GM12891 (cell line): ENCODE measurements at places on chromosomes 6 and 20.

- DNase-seq = no peak
Observed at GRCh38 chr6:7390226-7390878, 744 bp downstream of the RIOK1 start.

DNA sequence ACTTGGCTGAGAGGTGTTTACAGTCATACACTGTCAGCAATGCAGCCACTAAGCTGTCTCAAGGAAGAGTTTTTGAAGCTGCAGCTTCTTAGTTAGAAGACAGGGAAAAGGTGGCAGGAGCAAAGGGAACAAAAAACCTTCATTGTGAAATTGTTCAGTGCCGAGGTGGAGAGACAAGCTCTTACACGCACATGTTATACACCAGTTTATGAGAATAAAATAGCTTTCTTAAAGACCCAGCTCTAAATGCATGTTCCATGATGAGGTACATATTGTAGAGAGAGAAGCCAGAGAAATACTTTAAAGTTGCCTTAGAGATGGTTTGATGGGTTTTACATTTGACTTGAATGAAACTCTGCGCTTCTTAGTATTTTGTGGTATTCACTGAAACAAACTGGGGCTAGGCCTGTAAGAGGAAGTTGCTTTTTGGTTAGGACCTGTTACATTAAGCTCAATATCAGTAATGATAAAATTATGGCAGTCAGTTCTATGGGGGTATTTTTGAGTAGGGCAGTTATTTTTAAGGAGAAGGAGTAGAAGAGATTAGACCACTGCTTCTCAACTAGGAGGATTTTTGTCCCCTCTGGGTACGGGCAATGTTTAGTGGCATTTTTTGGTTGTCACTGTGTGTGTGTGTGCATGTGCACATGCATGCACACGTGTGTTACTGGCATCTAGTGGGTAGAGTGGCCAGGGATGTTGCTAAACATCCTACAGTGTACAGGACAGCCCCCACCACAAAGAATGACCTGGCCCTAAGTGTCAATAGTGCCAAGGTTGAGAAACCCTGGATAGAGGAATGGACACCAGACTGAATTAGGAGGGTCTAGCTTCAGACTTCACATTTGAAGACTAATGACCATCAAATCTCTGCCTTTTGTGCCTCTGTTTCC is 9.8 kb downstream of the NEDD9 start:
- no peak for DNase-seq

GRCh38 chr20:40900666-40901215 is 127.9 kb upstream of the TOP1 start:
- DNase-seq = no peak

DNA sequence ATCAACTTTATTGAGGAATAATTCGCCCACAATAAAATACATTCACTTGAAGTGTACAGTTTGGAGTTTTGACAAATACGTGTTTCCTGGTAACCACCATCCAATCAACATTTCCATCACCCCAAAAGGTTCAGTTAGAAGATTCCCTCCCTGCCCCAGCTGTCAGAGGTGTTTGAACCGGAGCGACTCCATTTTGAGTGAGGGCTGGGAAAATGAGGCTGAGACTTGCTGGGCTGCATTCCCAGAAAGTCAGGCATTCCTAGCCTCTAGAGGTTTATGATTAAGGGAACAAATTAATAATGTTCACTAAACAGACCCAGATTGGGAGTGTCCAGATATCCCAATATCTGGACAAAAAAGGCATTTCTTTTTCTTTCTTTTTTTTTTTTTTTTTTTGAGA is 33.0 kb upstream of the BLCAP start:
- DNase-seq = no peak

DNA sequence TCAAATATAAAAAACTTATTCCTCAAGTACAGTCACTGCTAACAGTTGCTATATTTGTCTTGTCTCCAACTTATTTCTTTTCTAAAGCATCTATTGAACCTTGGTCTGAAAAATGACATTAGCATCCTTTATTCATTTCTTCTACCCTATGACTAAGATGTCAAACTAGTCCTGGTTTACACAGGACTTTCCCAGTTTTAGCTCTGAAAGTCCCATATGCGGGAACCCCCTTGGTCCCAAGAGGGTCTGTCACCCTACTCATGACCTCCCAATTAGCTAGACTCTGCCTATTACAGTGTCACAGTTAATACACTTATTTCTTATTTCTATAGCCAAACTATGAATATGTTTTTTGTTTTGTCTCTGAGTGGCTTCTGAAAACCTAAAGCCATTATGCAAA is 37.1 kb downstream of the PLEKHG1 start:
- DNase-seq = no peak

- DNase-seq = no peak
Observed at GRCh38 chr6:141988954-141989705, 143.6 kb upstream of the GJE1 start.

- DNase-seq = no peak
Observed at GRCh38 chr6:2197984-2198383, 47.4 kb downstream of the GMDS start.

GRCh38 chr6:6995328-6995727 is 112.4 kb upstream of the RREB1 start:
- DNase-seq = no peak

GRCh38 chr20:3670511-3670910 is 7.3 kb upstream of the GFRA4 start:
- DNase-seq = no peak

- peak; percentile 37 for DNase-seq
Observed at GRCh38 chr6:159692303-159693127, 526 bp downstream of the SOD2 start.

DNA sequence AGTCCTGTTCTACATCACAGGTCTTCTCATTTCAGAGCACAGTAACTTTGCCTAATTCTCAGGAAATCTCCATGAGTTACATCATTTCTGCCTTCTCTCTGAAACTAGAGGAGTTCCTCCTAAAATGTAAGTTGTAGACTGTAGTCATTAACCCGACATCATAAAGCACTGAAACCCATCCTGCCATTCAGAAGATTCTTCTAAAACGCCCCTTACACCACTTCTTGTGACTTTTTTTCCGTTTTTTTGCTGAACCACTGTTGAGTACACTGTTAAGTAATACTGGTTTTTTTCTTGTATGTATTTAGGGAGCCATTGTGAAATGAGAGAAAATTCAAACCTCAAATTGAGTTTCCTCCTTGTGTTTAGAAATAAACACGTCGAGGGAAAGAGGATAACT is 117.3 kb downstream of the MAP3K4 start:
- no peak for DNase-seq

DNA sequence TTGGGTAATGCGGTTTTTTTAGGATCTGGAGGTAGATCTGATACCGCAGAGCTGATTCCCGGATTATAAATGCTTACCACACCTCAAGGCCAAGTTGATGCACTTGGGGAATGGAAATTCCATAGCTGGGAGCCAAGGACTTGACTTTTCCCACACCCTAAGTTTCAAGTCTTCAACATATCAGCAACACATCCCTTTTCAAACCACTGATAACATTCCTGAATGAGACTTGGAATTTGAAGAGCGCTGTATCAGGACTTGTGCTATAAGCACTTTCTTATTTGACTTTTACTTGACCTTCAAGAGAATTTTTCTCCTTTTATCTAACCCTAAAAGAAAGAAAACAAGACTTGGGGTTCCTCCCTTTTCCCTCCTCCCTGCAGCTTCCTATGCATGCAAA is 90.6 kb upstream of the NAA20 start:
- no peak for DNase-seq

GRCh38 chr20:19929012-19929360 is 88.2 kb upstream of the NAA20 start:
- DNase-seq = no peak

- no peak for DNase-seq
Observed at GRCh38 chr6:143964674-143965081, 43.4 kb downstream of the PLAGL1 start.

- no peak for DNase-seq
Observed at GRCh38 chr6:137787016-137787415, 80.0 kb upstream of the TNFAIP3 start.

DNA sequence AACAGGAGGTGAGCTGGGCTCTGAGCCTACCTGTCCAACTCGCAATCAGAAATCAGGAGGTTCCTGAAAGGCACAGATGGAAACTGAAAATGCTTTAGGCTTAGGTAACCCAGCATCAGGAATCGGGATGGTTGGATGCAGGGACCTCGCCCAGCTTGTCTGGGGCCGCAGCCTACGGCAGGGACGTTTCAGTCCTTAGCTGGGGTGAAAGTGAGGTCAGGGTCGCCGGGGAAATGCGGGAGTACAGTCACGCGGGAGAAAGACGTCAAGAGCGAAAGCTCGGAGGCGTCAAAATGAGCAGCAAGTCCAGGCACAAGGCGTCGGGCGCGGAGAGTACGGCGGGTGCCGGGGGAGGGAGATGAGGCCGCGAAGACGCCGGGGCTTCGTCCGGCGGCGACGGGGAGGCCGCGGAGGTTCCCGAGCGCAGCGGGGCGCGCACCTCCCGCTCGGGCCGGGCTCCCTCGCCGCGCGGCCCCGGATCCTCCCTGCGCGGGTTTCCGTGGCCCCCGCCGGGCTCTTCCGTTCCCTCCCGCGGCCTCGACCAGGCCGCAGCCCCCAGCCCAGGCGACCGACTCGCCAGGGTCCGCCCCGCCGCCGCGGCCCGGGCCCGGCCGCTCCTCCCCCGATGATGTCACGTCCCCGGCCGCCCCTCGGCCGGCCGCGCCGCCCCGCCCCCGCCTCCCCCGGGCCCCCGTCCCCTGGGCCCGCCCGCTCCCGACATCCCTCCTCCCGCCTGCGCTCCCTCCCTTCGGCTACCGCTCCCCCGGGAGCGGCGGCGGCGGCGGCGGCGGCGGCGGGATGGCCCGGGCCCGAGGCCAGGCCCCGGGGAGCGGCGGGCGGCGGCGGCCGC is at the start of gene EBF4:
Gene EBF4 (plus strand): TSS at position 745 of the 850 bp plus-strand sequence. CDS start 866 bp downstream, outside the sequence.
- DNase-seq = peak; percentile 63
